Pancreas (tissue), 10 donors: ENCODE measurements at places on chromosomes 5 and 9. TPM values are rescaled to one million over a fixed set of nuclear protein-coding genes. Genes with fewer than 3 reads are reported as not detected.

Gene SPATA31C1
- not detected for polyA plus RNA-seq

Gene LOX
- 1.4 TPM for polyA plus RNA-seq

Gene GMCL2
- not detected for polyA plus RNA-seq

Gene NNT
- polyA plus RNA-seq: 6.1 TPM

Gene SLC27A4
- 32.9 TPM for polyA plus RNA-seq

Gene RMRP
- polyA plus RNA-seq: 300 TPM

- no peaks in the 10 kb centered on the region for H3K4me1 ChIP-seq
- no peak for DNase-seq
- H3K27me3 ChIP-seq: no peaks in the 10 kb centered on the region
- no peaks in the 10 kb centered on the region for H3K36me3 ChIP-seq
These were observed 267.6 kb downstream of the TMEM167A start for GRCh38 chr5:82809420-82810143.

DNA sequence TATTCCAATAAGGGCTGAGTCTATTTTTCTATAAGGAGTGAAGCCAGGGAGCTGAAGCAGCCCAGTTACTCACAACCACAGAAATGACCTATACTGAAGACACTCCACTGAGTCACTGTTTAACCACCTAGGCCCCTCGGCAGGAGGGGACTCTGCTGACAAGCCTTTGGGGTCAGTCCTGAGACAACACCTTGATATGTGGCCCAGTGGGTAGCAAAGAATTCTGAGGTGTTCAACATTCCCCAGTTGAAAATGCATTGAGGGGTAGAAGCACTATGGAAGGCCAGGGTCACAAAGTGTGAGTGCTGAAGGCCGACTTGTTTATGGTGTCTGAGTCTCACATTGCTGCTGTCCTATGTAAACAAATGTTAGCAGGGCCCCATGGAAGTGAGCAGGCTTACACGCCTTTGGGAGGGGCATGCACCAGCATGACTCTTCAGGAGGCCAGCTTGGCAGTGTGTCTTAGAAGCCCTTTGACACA is 112.6 kb upstream of the NFIL3 start:
- DNase-seq: no peak
- no peak overlapping the region for H3K4me3 ChIP-seq
- no peak overlapping the region for H3K27ac ChIP-seq
- no peaks in the 10 kb centered on the region for H3K36me3 ChIP-seq
- H3K4me1 ChIP-seq: no peaks in the 10 kb centered on the region

DNA sequence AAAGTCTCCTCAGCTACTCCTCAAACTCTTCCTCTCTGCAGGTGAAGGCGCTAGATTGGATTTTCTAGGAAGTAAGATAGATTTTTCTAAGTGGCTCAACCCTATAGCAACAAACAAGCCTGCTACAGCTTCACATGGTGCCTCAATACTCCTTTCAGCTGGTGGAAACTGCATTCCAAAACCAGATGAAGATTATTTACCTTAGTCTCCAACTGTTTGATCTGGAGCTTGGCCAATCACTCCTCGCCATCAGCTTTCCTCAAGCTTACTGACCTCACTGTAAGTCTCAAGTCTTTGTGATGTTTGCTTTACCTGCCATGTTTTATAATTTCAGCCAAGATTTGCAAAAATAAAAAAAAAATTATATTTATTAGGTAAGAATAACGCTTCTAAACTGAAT is 622.4 kb downstream of the CHSY3 start:
- no peaks in the 10 kb centered on the region for H3K36me3 ChIP-seq
- no peak for DNase-seq
- no peaks in the 10 kb centered on the region for H3K27me3 ChIP-seq
- no peak overlapping the region for H3K27ac ChIP-seq

GRCh38 chr5:27242258-27242626 is 203.9 kb upstream of the CDH9 start:
- H3K27me3 ChIP-seq: no peaks in the 10 kb centered on the region
- no peaks in the 10 kb centered on the region for H3K4me1 ChIP-seq
- no peak overlapping the region for H3K27ac ChIP-seq
- H3K4me3 ChIP-seq: no peak overlapping the region
- DNase-seq: no peak

GRCh38 chr5:96919754-96920197 is 16.1 kb upstream of the LNPEP start:
- H3K4me1 ChIP-seq: no peaks in the 10 kb centered on the region
- H3K4me3 ChIP-seq: no peak overlapping the region
- no peaks in the 10 kb centered on the region for H3K27me3 ChIP-seq
- H3K27ac ChIP-seq: no peak overlapping the region

DNA sequence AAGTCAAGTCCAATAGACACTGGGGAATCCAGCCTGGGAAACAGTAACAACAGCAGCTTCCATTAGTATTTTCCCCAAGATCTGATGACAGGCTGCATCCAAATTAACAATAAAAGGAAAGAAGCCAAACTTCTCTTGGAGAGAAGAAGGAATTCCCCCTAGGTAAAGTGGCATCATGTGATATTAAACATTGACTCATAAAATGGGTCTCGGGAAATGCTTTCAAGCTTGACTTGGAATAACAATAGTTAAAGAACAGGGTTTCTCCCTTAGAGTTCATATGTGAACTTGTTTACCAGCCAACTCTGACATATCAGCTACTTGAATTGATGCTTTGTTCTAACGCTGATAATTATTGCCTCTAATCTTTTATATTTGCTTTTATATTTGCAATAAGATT is 45.4 kb downstream of the ENTREP1 start:
- no peak overlapping the region for H3K27ac ChIP-seq
- no peaks in the 10 kb centered on the region for H3K27me3 ChIP-seq
- H3K4me3 ChIP-seq: no peak overlapping the region
- H3K4me1 ChIP-seq: peaks cover 13% of the 10 kb centered on the region
- no peak for DNase-seq

DNA sequence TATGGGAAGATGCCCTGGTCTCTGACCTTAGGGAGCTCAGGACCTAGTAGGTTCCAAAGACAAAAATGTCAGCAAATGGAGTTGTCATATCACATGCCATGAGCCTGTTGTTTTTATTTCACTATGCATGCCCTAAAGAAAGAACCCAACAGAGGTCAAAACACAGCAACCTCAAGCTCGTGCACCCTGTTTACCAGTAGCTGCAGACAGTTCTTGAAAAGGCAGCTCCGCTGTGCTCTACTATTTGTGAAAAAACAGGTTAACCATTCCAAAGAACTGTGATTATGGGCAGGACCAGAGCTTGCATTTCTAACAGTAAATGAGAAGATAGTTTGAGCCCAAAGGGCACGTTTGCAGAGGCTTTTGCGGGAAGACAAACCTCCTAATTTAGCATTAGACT is 22.8 kb downstream of the ITK start:
- H3K27me3 ChIP-seq: no peaks in the 10 kb centered on the region
- no peaks in the 10 kb centered on the region for H3K36me3 ChIP-seq
- DNase-seq: no peak
- no peaks in the 10 kb centered on the region for H3K4me1 ChIP-seq
- no peak overlapping the region for H3K4me3 ChIP-seq
- H3K27ac ChIP-seq: no peak overlapping the region

- no peaks in the 10 kb centered on the region for H3K36me3 ChIP-seq
- no peak for DNase-seq
- H3K4me3 ChIP-seq: no peak overlapping the region
- no peaks in the 10 kb centered on the region for H3K4me1 ChIP-seq
These were observed 19.8 kb downstream of the IL12B start for GRCh38 chr5:159310511-159310910.

DNA sequence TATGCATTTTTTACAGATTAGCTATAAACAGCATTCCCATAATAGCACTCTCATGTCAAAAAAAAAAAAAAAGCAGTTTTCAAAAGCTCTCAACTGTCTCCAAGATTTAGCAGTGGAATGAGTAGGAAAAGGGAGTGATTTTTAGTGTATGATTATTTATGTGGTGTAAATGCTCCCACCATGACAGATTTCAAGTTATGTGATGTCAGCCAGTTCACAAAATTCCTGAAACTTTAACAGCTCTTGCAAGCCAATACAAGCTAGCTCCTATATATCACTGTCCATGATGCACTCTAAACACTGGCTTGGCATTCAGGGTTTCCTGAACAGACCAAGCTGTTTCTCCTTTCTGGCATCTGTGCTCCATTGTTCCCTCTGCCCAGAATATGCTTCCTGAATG is 7.9 kb upstream of the ANKDD1B start:
- no peaks in the 10 kb centered on the region for H3K27me3 ChIP-seq
- H3K4me3 ChIP-seq: no peak overlapping the region
- no peak overlapping the region for H3K27ac ChIP-seq
- no peaks in the 10 kb centered on the region for H3K4me1 ChIP-seq

GRCh38 chr9:27703216-27703980 is 130.1 kb upstream of the C9orf72 start:
- H3K27me3 ChIP-seq: no peaks in the 10 kb centered on the region
- H3K4me1 ChIP-seq: no peaks in the 10 kb centered on the region
- H3K4me3 ChIP-seq: no peak overlapping the region
- no peak for DNase-seq
- no peak overlapping the region for H3K27ac ChIP-seq

DNA sequence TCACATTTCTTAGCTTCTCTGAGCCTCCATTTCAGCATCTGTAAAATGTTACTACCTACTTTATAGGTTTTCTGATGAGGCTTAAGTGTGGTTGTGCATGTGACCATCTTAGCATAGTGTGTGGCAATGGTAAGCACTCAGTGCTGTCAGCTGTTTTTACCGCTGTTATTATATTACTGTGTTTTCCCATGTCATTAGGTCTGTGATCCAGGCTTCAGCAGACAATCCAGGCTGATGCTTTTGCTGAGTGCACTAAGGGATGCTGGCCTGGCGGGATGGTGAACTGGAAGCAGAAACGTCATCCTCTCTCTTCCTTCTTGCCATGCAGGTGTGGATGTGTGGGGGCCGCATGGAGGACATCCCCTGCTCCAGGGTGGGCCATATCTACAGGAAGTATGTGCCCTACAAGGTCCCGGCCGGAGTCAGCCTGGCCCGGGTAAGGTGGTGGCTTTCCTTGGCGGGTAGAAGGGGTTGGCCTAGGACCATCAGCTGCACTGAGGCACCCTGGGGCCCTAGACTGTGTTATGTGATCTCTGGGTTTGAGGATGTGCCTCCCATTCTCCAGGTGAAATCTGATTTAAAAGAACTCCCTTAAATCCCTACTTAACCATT is 41.9 kb upstream of the SAP30L start:
- no peak for DNase-seq
- no peak overlapping the region for H3K27ac ChIP-seq
- no peaks in the 10 kb centered on the region for H3K4me1 ChIP-seq

GRCh38 chr9:135087899-135088347 is 455 bp downstream of the OLFM1 start:
- DNase-seq: peak; percentile 65
- H3K27ac ChIP-seq: no peak overlapping the region
- peak overlapping the region; percentile 63 for H3K4me3 ChIP-seq

DNA sequence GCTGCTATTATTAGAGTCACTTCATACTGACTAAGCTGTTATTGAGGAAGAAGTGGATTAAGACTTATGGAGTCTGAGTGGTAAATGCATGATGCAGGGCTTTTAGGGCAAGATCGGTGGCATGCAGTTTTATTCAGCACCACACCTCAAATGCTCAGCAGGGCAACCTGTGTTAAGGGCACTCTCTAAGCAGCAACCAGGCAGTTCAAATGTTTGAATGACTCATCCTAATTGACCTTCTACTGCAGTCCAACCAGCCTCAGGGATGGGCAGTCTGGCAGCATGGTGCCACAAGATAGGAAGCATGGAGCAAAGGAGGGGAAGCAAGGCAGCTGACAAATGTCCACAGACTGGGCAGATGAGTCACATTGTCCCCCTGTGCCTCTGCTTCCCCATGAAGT is 80.2 kb upstream of the MIER3 start:
- no peak overlapping the region for H3K4me3 ChIP-seq
- no peak overlapping the region for H3K27ac ChIP-seq
- no peak for DNase-seq
- H3K27me3 ChIP-seq: no peaks in the 10 kb centered on the region
- H3K36me3 ChIP-seq: no peaks in the 10 kb centered on the region

GRCh38 chr9:98022447-98022846 is 34.1 kb upstream of the NANS start:
- H3K27ac ChIP-seq: no peak overlapping the region
- H3K36me3 ChIP-seq: no peaks in the 10 kb centered on the region
- no peak overlapping the region for H3K4me3 ChIP-seq
- no peak for DNase-seq
- no peaks in the 10 kb centered on the region for H3K4me1 ChIP-seq
- H3K27me3 ChIP-seq: no peaks in the 10 kb centered on the region

GRCh38 chr9:100492952-100493351 is 20.0 kb downstream of the TMEFF1 start:
- no peaks in the 10 kb centered on the region for H3K27me3 ChIP-seq
- no peak overlapping the region for H3K27ac ChIP-seq
- no peaks in the 10 kb centered on the region for H3K36me3 ChIP-seq
- no peak for DNase-seq
